ENCODE measurements at places on chromosomes 7 and 10.

GRCh38 chr7:101860316-101861217, 43.1 kb downstream of the CUX1 start:
- no peak for DNase-seq

DNA sequence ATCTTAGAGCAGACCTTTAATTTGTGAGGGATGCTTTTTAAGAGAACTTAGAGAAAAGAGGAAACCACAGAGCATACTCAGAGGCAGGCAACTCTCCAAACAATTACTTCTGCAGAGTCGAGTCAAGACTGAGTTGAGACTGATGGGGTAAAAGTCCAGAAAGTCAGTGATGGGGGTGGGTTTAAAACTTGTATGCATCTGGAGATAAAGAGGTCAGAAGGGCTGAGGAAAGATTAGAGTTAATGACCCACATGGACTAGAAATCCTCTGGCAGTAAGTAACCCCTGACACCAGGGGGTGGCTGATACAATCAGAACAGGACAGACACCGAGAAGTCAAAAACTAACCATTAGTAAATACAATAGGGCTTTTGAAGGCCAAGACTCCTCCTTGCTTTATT, 42.4 kb upstream of the SEPTIN7 start:
- no peak for DNase-seq

DNA sequence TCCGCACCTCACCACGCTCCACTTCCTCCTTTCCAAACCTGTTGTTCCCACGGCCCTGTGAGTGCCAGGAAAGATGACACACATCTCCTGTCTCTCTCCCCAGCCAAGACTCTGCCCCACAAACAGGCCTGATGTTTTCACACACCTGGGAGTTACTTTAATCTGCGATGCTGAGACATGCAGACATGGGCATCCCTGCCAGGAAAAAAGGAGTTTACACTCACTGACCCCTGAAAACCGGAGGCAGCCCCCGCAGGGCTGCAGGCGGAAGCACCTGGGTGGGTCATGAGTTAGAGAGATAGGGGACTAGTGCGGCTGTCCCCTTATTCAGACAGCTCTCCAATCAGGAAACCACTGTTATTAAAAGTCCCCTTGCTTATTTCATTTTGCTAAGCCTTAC, 106.4 kb upstream of the CARD11 start:
- no peak for DNase-seq

- DNase-seq = no peak
These were observed 489.4 kb upstream of the SORCS1 start for GRCh38 chr10:107653832-107654287.

GRCh38 chr7:70704831-70705346, 427.1 kb upstream of the GALNT17 start:
- DNase-seq = no peak

GRCh38 chr7:101151908-101152651, 2.2 kb upstream of the AP1S1 start:
- DNase-seq = no peak

GRCh38 chr10:84205853-84206525, 11.7 kb downstream of the CDHR1 start:
- no peak for DNase-seq

GRCh38 chr7:92246360-92247101, 757 bp downstream of the ANKIB1 start:
- DNase-seq = no peak

DNA sequence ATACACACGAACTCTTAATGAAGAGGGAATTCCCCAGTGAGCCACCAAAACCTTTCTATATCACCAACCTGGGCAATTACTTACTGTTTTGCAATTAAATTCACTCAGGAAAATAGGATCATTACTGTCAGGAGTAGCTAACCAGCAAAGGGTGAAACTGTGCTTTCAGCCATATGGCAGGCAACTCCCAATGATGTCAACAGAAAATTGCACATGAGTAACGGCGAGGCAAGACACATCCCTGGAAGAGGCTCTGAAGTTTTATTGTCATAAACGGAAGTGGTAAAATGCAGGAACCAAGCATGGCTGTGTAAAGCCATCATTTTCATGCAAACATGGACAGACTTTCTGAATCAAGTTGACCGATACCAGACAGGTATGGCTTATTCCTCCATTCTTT, 548.9 kb upstream of the AUTS2 start:
- DNase-seq = no peak

DNA sequence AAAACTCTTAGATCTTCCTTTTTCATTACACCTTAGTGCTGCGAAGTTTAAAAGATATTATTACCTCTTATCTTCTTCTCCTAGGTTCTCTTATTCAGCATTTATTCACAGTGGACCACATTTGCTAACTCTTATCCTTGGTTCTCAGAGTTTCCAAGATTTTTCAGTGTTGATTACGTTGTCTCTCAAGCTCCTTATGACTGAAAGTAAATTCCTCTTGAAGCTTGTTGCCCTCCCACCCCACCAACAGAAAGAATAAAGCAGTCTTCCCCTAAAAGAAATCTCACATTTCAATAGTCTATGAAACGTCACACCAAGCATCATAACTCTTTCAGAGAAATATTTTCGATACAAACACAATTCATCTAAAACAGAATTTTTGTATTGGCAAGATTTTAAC, 362.5 kb downstream of the MAGI2 start:
- DNase-seq = no peak

- DNase-seq = no peak
These were observed 5.9 kb downstream of the ZNF33A start for GRCh38 chr10:38016354-38016753.

GRCh38 chr10:44382131-44382858, 2.6 kb downstream of the CXCL12 start:
- DNase-seq = no peak

DNA sequence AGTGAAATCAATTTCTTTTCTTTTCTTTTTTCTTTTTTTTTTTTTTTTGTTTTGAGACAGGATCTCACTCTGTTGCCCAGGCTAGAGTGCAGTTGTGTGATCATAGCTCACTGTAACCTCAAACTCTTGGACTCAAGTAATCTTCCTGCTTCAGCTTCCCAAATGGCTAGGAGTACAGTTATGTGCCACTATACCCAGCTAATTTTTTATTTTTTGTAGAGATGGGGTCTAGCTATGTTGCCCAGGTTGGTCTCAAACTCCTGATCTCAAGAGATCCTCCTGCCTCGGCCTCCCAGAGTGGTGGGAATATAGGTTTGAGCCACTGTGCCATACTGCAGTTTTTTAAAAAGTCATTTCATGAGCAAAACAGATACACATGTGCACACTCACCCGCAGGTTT, 79.8 kb downstream of the ANK3 start:
- DNase-seq = no peak

DNA sequence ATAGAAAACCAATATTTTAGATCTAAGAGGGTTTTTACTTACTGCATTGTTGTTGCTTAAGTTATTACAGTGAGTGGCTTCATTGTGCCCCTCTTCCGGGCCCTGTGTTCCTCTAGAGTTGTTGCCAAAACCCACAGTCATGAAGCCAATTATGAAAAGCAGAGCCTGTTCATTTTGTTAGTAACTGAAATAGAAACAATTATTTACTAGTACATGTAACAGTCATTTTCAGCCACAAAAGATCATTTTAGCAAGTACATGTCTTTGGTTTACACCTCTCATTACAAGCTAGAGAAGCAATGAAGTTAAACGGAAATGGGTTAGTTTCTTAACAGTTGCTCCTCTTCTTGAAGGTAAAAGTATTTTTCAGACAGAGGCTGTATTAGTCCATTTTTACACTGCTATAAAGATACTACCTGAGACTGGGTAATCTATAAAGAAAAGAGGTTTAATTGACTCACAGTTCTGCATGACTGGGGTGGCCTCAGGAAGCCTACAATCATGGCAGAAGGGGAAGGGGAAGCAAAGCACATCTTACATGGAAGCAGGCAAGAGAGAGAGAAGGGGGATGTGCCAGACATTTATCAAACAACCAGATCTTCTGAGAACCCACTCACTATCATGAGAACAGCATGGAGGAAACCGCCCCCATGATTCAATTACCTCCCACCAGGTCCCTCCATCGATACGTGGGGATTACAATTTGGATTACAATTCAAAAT, 380.5 kb downstream of the SFMBT2 start:
- no peak for DNase-seq

DNA sequence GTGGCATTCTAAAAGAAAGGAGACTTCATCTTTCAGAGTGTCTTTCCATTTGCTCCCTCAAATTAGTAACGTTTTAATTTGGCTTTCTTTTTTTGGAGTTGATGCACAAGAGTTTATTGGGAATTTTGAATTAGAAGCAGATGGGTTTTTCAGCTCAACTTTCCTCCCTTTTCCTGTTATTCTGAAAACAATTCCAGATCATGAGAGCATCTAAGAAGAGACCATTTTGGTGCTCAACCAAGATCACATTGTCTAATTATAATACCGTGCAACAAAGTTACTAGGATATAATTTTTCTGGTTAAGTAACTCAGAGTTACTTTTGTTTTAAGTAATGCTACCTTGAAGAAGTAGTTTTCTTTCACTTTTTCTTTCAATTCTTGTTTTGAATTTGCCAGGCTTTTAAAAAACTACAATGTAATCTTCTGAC, 396.6 kb upstream of the KLF6 start:
- no peak for DNase-seq

DNA sequence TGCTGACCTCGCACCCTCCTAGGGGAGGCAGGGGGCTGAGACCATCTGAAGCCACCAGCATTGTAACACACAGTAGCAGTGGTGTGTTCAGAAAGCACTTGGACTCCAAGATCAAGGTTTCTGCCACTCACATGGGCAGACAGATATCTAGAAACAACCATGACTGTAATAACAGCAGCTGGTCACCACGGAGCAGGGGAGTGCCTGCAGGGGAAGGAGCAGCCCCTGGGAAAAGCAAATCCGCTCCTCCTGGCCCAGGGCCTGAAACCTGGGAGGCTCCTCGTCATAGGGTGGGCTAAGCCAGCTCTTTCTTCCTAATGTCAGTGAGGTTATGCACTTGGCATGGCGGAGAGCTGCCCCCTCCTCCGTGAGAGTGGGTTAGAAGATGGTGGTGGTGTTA, 118.4 kb upstream of the INSYN2A start:
- no peak for DNase-seq

GRCh38 chr7:39949971-39950472, at the start of gene CDK13:
TSS of gene CDK13 (plus strand) at chr7:39950256. CDS start at chr7:39950642, 386 bp downstream.
- peak; percentile 41 for DNase-seq
